Activated CD4-positive, alpha-beta T cell treated with anti-CD3 and anti-CD28 coated beads, Interleukin-2, amount 50 U/mL, for 1 hour (primary cell): ENCODE measurements at places on chromosomes 12 and 14.
A peak's percentile ranks its signal among the peaks of the same experiment; 100 is the strongest.

DNA sequence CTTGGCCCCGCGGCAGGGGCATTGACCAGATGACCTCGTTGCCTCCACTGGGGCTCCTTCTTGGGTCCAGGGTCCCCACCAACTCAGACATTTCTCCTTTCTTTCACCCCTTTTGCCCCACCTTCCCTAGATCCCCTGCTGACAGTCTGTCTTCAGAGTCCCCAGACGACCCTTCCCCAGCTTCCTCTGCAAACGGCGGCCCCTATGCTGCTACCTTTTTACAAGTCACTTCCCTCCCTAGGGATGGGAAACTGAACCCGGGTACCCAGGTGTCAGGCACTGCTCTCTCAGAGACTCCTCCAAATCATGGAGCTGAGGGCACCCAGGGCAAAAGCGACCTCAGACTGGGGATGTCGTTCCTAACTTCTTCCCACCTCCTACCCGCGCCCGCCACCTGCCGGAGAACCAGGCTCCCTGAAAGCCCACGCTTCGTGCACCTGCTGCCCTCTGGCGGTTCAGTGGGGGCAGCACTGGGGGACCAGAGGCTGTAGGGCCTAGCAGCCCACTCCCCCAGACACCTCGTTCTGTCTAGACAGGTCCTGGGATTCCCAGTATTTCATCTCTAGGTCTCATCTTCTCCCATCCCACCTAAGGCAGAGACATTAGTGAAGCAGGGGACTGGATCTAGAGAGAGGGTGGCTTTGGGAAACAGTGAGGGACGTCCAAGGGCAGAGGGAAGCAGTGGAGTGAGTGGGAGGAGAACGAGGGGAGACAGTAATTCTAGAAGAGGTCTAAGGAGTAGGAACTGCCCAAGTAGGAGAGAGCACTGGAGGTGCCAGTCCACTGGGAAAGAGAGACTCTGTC, 4.9 kb downstream of the ZNF385A start:
- DNase-seq = peak; percentile 90

- DNase-seq = no peak
Observed at GRCh38 chr12:104751594-104751993, 206.5 kb downstream of the SLC41A2 start.

DNA sequence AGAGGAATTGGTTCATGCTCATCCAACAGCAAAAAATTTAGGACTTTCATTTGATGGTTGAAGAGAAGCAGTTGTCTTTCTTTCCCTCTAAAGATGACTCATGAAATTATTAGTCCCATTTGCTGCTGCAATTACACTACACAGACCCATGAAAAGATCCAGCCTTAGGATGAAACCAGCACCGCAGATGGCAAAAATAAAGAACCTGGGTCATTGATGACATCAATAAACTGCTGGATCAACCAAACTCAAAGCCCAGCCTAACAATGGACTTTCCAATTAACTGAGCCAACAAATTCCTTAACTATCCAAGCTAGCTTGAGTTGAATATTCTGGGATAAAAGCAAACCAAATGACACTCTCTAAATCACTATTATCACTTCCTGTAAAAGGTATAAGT, 20.7 kb downstream of the DICER1 start:
- DNase-seq = no peak

DNA sequence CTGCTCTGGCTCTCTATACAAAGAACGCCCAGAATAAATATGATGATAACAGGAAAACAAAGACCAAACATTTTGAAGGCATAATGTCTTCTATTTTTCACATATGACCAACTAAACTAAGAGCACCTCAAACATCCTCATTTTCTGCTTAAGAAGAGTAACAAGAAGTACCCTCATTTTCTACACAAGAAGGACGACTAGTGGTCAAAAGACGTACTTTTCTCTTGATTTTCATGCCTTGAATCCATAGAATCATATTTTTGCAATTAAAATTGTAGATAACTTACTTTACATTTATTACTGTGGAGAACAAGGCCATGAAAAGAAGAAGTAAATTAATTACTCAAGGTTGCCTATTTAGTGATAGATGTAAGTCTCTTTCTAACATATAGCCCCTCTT, 358.6 kb downstream of the DUSP6 start:
- no peak for DNase-seq

GRCh38 chr14:60179431-60179869, 14.3 kb upstream of the DHRS7 start:
- no peak for DNase-seq

GRCh38 chr12:104643819-104644669, 187.3 kb downstream of the CHST11 start:
- DNase-seq = no peak

DNA sequence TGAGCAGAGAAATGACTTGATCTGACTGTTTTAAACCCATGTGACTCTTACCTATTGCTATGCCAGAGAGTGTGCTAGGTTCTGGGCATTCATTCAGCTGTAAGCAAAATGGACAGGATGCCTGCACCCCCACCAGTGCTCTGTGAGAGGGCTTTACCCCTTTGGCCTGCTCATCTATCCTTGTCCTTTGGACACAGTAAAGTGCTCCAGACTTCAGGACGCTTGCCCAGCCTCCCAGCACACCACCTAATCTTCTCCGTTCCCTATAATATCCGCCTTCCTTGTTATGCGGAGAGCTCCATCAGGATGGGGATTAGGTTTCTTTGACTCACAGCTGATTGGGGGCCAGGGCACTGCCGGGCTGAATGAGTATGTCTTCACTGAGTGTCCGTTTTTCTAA, 4.4 kb upstream of the ZNF839 start:
- DNase-seq = no peak

DNA sequence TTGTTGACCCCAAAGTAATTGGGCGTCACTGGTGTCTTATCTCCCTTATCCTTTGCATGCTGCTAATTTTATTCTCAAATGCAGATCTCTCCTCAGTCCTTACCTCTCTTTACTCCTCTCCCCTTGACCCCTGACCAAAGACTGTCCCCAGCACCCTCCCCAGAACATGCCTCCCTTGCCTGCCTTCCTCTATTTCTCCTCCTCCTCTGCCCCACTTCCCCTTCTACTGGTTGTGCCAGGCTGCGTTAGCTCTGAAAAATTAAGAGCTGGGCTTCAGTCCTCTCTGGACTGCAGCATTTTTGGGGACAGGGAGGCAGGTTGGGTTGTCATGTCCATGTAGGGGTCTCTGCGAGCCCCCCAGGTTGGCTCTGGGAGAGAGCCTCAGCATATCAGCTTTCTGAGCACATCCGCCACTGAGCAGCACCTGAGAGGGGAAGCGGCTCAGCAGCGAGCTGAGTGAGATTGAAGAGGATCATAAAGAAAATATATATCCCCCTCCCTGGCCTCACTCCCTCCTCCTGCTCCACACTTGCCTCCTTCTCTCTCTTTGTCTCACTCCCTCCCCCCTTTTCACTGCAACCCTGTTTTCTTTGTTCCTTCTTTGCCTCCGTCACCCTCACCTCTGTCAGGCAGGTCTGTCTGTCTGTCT, 6.4 kb upstream of the CISTR start:
- DNase-seq = no peak

DNA sequence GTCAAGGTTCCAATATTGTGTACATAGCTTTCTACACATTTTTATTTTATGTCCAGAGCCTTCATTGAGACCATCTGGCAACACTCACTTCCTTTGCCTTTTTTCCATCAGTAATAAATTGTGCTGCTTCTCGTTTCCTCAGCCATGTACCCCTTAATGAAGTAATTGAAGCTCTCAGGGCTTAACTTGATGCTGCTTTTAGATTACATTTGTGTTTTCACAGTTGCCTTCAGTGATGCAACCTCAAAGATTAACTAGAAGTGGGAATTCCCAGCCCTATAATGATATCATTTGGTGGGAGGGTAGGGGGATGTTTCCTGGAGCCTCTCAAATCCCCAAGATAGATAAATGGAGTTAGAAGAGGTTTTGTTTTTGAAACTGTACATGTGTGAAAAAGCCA, 80.2 kb upstream of the KRR1 start:
- DNase-seq = no peak

- no peak for DNase-seq
Observed at GRCh38 chr12:28457785-28458184, 267.5 kb downstream of the CCDC91 start.

- DNase-seq = no peak
Observed at GRCh38 chr12:99573980-99574379, 73.6 kb upstream of the GARIN6 start.

- DNase-seq = no peak
Observed at GRCh38 chr14:58805605-58806409, 168.0 kb downstream of the DACT1 start.

- DNase-seq = no peak
Observed at GRCh38 chr14:63855281-63855680, 2.5 kb downstream of the SYNE2 start.

GRCh38 chr12:130571734-130572133, 144.4 kb downstream of the RIMBP2 start:
- DNase-seq = no peak

DNA sequence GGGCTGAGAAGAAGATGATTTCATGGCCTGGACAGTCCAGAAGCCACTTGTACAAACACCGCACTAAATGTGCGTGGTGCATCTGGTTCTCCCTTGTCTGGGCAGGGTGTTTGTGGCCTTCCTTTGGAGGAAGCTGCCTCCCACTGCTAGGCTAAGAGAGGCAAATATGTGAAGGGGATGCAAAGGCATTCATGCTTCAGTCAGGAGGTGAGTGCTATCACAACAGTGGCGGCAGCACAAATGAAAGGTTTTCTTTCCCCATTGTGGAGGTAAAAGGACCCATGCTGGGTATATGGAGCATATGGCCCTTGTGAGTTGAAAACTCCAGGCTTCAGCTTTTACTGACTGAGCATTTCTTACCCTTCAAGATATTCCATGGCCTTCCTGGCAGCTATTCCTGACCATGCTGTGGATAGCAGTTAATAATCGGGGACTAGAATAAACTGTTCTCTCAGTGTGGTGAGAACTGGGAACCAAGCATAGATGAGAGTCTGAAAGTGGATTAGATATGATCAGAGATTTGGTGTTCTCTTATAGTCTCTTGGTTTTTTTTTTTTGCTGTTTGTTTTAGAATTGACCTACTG, 69.9 kb downstream of the MYRFL start:
- no peak for DNase-seq

DNA sequence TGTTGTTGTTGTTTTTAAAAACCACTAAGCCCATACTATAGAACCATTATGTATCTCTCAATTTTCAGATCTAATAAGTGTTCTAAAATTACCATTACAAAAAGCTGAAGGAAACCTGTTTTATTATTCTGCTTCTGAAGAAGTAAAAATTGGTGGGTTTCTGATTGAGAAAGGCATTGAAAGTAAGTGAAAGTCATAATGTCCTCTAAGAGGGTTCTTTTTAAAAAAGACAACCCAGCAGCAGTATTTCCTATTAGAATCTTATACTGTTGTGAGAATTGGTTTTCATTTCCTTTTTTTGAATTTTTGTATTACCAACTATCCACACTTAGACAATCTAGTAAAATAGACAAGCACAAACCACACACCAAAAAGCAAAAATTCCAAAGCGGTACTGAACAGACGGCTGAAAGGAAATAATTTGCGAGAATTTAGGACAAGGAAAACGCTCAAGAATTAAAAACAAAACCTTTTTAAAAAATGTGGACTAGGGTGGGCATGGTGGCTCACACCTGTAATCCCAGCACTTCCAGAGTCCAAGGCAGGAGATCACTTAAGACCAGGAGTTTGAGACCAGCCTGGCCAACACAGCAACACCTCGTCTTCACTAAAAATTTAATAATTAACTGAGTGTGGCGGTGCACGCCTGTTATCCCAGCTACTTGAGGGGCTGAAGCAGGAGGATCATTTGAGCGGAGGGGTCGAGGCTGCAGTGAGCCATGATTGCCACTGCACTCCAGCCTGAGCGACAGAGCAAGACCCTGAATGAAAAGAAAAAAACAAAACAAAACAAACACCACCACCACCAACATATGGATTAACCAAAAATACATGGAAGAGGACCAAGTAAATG, 66.7 kb upstream of the AP4S1 start:
- no peak for DNase-seq

- no peak for DNase-seq
Observed at GRCh38 chr12:68792952-68793351, 15.0 kb upstream of the MDM2 start.
